Body of pancreas (tissue), 4 donors: ENCODE measurements at places on chromosomes 3 and 15.

DNA sequence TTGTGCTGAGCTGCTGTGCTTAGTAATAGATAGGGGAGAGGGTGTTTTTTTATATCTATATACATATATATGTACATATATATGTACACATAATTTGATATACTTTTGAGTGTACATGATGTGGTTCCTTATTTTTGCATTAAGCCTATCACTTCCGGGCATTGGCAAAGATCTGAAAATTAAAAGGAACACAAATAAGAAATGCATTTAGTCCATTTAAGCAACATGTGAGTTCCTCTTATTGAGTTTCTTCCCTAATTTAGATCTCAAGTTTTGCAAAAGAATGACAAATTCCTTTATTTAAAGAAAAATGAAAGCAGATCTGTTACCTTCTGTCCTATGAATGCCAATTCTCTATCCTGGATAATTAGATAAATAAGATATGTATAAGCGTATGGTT, 435.1 kb downstream of the LPP start:
- no peak for DNase-seq
- no peaks in the 10 kb centered on the region for H3K36me3 ChIP-seq
- no peak overlapping the region for H3K4me3 ChIP-seq
- H3K27me3 ChIP-seq = no peaks in the 10 kb centered on the region
- H3K4me1 ChIP-seq = peaks cover under 1% of the 10 kb centered on the region
- peak overlapping the region; percentile 37 for H3K27ac ChIP-seq

- H3K27me3 ChIP-seq = no peaks in the 10 kb centered on the region
- H3K36me3 ChIP-seq = no peaks in the 10 kb centered on the region
- H3K4me3 ChIP-seq = no peak overlapping the region
- H3K4me1 ChIP-seq = no peaks in the 10 kb centered on the region
- H3K27ac ChIP-seq = no peak overlapping the region
- DNase-seq = no peak
These were observed 12.1 kb upstream of the FBLN2 start for GRCh38 chr3:13536832-13537231.

DNA sequence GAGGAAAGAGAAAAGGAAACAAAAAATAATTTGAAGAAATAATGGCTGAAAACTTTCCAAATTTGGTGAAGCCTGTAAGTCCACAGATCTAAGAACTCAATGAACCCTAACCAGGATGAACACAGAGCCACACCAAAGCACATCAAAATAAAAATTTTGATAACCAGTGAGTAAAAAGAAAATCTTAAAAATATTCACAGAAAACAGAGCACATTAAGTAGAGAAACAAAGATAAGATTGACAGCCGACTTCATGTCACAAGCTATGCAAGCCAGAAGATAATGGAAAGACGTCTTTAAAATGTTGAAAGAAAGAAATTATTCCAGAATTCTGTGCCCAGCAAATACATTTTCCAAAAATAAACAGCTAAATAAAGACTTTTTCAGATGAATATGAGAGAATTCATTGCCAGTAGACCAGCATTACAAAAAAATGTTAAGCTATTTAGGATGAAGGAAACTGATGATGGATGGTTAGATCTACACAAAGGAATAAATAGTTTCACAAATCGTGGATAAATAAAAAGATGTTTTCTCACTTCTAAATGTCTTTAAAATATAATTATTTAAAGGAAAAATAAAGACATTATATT, 140.2 kb upstream of the SKOR1 start:
- H3K4me3 ChIP-seq = no peak overlapping the region
- H3K27me3 ChIP-seq = no peaks in the 10 kb centered on the region
- H3K36me3 ChIP-seq = no peaks in the 10 kb centered on the region
- no peak overlapping the region for H3K27ac ChIP-seq
- H3K4me1 ChIP-seq = peaks cover 4% of the 10 kb centered on the region

- no peak overlapping the region for H3K27ac ChIP-seq
- no peaks in the 10 kb centered on the region for H3K4me1 ChIP-seq
- no peak overlapping the region for H3K4me3 ChIP-seq
- no peaks in the 10 kb centered on the region for H3K36me3 ChIP-seq
- DNase-seq = no peak
- H3K27me3 ChIP-seq = no peaks in the 10 kb centered on the region
These were observed 66.4 kb upstream of the ATP2C1 start for GRCh38 chr3:130827486-130827885.

DNA sequence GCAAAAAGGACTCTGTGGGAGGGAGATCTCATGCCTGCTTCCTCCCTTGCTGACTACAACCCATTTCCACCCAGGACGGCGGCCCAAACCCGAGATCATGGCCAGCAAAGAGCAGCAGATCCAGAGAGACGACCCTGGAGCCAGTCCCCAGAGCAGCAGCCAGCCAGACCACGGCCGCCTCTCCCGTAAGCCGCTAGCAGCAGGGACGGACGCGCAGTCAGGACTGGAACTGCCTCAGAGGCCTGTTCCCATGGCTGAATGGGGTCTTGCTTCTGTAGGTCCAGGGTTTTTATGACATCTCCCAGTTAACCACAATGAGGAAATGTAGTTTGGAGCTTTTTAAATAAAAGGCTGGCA, 67.2 kb downstream of the BOC start:
- H3K27me3 ChIP-seq = no peaks in the 10 kb centered on the region
- no peak overlapping the region for H3K4me3 ChIP-seq
- H3K27ac ChIP-seq = no peak overlapping the region
- no peaks in the 10 kb centered on the region for H3K36me3 ChIP-seq
- H3K4me1 ChIP-seq = peaks cover 53% of the 10 kb centered on the region

DNA sequence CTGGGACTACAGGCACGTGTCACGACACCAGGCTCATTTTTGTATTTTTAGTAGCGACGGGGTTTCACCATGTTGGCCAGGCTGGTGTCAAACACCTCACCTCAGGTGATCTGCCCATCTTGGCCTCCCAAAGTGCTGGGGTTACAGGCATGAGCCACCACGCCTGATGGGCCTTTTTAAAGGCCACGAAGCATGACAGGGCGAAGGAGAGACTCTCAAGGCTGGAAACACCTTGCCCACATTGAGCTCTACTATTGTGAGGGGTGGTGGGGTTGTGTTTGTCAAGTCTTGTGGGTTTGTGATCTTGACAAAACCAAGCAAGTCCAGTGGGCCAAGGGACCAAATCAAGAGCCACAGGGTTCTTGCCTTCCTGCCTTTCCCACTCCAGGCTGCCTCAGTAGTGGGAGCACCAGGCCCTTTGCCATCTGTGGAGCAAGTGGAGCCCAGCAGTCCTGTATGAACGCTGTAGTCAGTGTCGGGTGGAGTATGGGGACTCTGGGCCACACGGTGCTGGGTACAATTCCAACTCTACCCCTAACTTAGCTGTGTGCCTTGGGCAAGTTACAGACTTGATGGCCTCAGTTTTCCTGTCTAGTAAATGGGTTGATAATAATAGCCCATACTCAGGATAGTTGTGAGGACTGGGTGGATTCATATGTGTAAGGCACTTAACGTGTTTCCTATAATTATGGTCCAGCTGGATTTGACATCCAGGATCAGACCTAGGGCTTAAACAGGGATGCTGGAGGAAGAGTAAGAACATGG, 33.3 kb downstream of the EDEM1 start:
- H3K4me1 ChIP-seq = no peaks in the 10 kb centered on the region
- no peak overlapping the region for H3K4me3 ChIP-seq
- H3K36me3 ChIP-seq = peaks cover 4% of the 10 kb centered on the region
- no peak overlapping the region for H3K27ac ChIP-seq
- no peaks in the 10 kb centered on the region for H3K27me3 ChIP-seq

GRCh38 chr3:46558184-46559043, 7.7 kb downstream of the LRRC2 start:
- no peaks in the 10 kb centered on the region for H3K36me3 ChIP-seq
- peak overlapping the region; percentile 57 for H3K27ac ChIP-seq
- peak; percentile 97 for DNase-seq
- peaks cover 11% of the 10 kb centered on the region for H3K4me1 ChIP-seq

DNA sequence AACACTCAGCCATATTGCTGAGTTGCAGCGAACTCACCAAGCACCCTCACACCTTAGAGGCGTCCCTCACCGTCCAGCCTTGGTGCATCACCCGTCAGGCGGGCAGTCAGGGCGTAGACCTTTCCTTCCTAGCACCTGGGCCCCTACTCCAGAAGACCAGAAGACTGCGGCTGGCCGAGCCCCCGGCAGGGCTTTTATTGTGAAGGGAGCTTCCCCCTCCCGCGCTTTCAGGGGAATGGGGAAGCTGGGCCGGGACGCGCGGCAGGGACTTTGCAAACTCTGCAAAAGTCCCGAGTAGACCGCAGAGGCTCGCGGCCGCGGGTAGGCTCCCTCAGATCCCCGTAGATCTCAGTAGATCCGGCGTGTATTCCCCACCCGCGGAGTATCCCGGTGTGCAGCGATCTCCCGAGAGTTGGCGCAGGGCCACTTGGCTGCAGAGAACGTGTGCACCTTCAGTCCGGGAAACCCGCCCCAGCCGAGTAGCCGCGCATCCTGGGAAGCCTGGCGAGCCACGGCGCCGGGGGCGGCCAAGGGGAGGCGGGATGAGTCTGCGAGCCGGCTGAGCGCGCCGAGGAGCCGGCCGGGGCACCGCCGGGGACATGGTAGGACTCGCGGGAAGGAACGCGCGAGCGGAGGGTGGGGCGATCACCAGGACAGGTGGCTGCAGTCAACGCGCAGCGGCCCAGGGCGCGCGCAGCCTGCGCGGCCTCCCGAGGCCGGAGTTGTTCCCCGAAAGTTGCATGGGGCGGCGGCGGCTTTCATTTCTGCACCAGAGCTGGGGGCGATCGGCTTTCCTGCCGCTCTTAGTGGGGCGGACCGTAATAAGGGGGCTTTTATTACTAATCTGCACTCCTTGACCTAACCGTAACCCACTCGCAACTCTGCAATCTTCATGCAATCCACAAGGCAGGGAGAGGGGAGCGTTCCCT, at the start of gene GASK1A:
Gene GASK1A (plus strand): TSS at position 268 of the 929 bp plus-strand sequence. CDS start 332 bp downstream, at position 600.
- peak; percentile 56 for DNase-seq
- no peaks in the 10 kb centered on the region for H3K27me3 ChIP-seq
- peak within 1 kb of the TSS; percentile 57 for H3K27ac ChIP-seq
- H3K4me1 ChIP-seq = peaks cover 7% of the 10 kb centered on the region
- peak within 1 kb of the TSS; percentile 77 for H3K4me3 ChIP-seq

DNA sequence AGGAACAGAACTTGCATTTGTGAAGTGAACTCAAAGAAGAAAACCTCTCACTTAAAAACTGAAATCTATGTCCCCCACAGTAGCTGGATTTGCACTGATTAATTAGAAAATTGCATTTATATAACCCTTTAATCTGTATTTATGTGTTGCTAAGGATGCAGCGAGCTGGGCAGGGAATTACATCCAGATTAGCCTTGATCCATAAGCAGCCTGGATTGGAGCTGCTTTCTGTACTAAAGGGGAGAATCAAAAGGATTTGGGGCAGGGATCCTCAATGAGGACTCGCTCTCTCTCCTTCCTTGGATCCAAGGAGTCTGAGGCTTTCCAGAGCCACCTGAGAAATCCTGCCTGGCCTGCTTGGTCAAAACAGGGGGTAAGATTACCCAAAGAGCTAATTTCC, 125.9 kb downstream of the TLE3 start:
- H3K27me3 ChIP-seq = no peaks in the 10 kb centered on the region
- no peak for DNase-seq
- H3K36me3 ChIP-seq = no peaks in the 10 kb centered on the region
- H3K4me3 ChIP-seq = no peak overlapping the region
- H3K4me1 ChIP-seq = no peaks in the 10 kb centered on the region

- no peaks in the 10 kb centered on the region for H3K36me3 ChIP-seq
- H3K27me3 ChIP-seq = no peaks in the 10 kb centered on the region
- H3K4me1 ChIP-seq = no peaks in the 10 kb centered on the region
- H3K27ac ChIP-seq = no peak overlapping the region
- H3K4me3 ChIP-seq = no peak overlapping the region
These were observed 20.0 kb downstream of the SSUH2 start for GRCh38 chr3:8624612-8625011.

- H3K4me3 ChIP-seq = no peak overlapping the region
- no peaks in the 10 kb centered on the region for H3K36me3 ChIP-seq
- DNase-seq = peak; percentile 92
- H3K27ac ChIP-seq = peak overlapping the region; percentile 89
These were observed 1.3 kb downstream of the HHLA2 start for GRCh38 chr3:108297647-108298046.

GRCh38 chr3:7194071-7194835, 333.3 kb downstream of the GRM7 start:
- DNase-seq = no peak
- H3K4me3 ChIP-seq = no peak overlapping the region
- no peak overlapping the region for H3K27ac ChIP-seq
- no peaks in the 10 kb centered on the region for H3K4me1 ChIP-seq
- no peaks in the 10 kb centered on the region for H3K27me3 ChIP-seq
- no peaks in the 10 kb centered on the region for H3K36me3 ChIP-seq

DNA sequence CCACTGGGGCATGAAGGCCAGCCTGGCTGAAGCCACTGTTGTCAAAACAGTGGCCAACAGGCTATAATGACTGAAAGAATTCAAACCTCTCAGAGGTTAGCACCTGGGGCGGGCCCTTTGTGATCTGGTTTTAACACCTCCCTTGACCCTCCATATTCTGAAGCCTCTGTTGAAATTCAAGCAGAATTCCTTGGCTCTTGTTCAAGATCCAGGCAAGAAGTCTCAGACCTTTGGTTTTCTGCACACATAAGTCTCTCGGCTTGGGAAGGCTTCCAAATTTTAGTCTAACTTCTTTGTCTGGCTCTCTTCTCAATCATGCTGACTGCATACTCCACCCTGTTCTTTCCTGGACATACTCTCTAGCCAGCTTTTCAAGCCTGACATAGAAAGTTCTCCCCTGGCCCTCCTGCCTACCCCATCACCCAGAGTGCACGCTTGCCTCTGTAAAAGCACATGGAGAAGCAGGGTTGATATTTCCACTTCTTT, 144.5 kb downstream of the PDZRN3 start:
- H3K36me3 ChIP-seq = no peaks in the 10 kb centered on the region
- no peaks in the 10 kb centered on the region for H3K27me3 ChIP-seq
- H3K4me3 ChIP-seq = no peak overlapping the region
- peaks cover 22% of the 10 kb centered on the region for H3K4me1 ChIP-seq
- DNase-seq = peak; percentile 19

DNA sequence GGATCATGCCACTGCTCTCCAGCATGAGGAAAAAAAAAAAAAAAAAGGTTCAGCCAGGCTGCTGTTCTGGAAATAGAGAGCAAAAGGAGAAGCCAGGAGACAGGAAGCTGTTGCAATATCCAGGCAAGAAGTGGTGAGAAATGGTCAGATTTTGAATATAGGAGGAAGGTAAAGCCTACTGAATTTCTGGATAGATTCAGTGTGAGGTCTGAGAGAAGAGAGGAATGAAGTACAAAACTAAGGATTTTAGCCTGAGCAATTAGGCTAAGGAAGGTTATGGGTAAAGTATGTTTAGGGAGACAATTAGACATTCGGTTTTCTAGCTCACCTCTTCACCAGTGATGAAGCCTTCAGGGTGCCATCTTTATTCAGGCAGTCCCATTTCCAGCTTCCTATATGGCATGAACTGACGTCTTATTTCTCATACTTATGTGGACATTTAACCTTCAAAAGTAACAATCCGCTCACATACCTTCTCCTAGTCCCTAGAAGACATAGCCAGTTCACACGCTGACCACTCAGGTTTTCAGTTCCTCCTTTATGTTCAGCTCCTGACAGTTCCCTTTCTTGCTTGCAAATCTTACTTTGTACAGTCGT, 57.2 kb downstream of the KIF9 start:
- H3K27me3 ChIP-seq = no peaks in the 10 kb centered on the region
- no peaks in the 10 kb centered on the region for H3K4me1 ChIP-seq
- no peak overlapping the region for H3K27ac ChIP-seq
- H3K4me3 ChIP-seq = no peak overlapping the region

- H3K27me3 ChIP-seq = no peaks in the 10 kb centered on the region
- H3K27ac ChIP-seq = no peak overlapping the region
- no peaks in the 10 kb centered on the region for H3K4me1 ChIP-seq
- DNase-seq = no peak
These were observed 64.4 kb downstream of the NSMCE3 start for GRCh38 chr15:29205186-29205585.
